Stomach (tissue), 19 donors: ENCODE measurements at places on chromosomes 2 and 18. TPM values are rescaled to one million over a fixed set of nuclear protein-coding genes. Genes with fewer than 3 reads are reported as not detected.

- DNase-seq, result peak; percentile 45
- H3K36me3 ChIP-seq, result no peaks in the 10 kb centered on the region
- no peak overlapping the region for H3K4me3 ChIP-seq
Observed at GRCh38 chr2:190137561-190137960, 75.0 kb upstream of the MSTN start.

GRCh38 chr2:33502025-33502424, 25.6 kb downstream of the RASGRP3 start:
- no peaks in the 10 kb centered on the region for H3K4me1 ChIP-seq
- no peak overlapping the region for H3K27ac ChIP-seq
- DNase-seq, result no peak
- H3K27me3 ChIP-seq, result no peaks in the 10 kb centered on the region
- H3K4me3 ChIP-seq, result no peak overlapping the region

Gene GAREM2
- not detected for total RNA-seq

Gene M1AP
- total RNA-seq, result not detected
